ENCODE measurements at places on chromosomes 4 and X. TPM values are rescaled to one million over a fixed set of nuclear protein-coding genes. Genes with fewer than 3 reads are reported as not detected.

GRCh38 chrX:48957477-48957826 is at the start of gene OTUD5:
Gene OTUD5 (minus strand): TSS chrX:48957607. CDS start chrX:48957570, 37 bp downstream.
- no peak for DNase-seq

DNA sequence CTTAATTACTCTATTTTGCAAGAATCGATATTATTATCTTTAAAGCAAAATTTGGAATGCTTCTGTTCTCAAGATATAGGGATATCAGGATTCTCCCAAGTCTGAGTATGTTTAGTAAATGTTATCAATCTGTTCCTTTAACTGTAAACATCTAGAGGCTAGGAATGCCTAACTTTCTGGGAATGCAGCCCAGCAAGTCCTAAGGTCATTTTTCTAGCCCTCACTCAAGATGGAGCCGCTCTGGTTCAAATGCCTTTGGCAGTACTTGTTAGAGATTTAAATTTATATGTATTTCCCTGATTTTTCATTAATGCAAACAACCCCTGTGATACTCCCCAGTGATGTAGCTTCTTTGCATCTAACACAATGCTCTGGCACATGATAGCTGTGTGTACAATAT is 623.8 kb upstream of the LCORL start:
- DNase-seq = no peak

DNA sequence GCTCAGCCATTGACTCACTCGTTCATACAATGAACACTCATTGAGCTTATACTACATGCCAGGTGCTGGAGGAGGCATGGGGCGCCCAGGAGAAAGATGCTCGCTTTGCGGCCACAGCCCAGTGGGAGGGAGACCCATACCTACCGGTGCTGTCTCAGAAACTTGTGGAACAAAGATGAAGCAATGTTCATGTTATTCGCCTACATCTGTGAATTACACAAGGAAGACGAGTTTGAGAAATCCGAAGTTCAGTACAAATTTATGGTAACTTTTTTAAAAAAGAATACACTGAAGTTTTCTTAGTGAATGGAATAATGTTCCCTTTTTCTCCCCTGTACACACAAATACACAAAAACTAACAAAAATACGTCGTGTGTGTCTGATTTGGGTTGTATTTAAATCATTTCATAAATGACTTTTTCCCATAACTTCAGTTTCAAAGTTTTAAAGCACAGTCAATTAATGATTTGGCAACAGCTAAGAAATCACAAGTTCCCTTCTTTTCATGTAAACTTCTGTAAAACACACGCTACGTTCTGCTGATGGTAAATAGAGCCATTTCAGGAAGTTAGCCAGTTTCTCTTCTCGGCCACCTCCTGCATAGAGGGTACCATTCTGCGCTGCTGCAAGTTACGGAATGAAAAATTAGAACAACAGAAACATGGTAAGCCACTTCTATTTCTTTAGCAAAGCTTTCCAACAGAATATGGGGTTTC is at the start of gene TLR8:
TLR8 (plus strand) TSS at position 575 of the 716 bp plus-strand sequence; CDS start at position 662, 87 bp downstream.
- no peak for DNase-seq

DNA sequence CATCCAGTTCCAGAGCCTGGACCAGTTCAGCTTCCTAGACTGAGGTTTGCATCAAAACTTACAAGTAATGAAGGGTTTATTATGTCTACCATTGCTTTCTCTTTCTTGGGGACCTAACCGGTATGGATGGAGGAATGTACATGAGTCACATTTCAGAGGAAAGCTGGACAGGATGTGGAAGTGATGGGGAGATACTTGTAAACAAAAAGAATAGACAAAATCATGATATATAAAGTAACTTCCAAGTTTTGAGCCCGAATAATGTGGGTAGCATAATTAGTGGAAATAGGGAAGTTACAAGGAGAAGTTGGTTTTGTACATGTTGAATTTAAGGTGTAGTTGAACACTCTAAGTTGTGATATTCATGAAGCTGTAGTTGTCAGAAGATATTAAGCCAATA is 15.0 kb downstream of the FNIP2 start:
- no peak for DNase-seq

PHEX gene
- 0.09 TPM for total RNA-seq

- DNase-seq = no peak
Measured at GRCh38 chr4:156773648-156774357, 197.8 kb downstream of the PDGFC start.

AR gene
- 13.2 TPM for total RNA-seq

SMIM43 gene
- not detected for total RNA-seq

GRCh38 chr4:93072292-93072691 is 756.3 kb upstream of the ATOH1 start:
- no peak for DNase-seq

DNA sequence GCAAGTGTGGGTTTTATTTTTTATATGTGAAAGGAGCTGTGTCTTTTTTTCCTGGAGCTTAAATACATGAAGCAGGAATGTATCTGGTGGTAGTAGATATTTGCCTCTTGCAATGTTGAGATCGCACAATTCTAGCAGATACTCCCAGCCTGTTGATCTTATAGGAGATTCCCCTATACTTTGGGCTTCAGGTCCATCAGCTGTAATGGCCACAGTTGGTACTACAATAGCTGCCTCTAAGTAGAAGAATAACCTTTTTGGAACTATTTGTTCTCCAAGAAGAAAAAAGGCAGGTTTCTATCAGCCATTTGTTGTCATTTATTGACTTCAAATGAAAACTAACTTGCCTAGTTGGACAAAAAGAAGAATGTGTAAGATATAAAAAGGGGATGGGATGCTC is 37.7 kb downstream of the LIMCH1 start:
- DNase-seq = no peak

DNA sequence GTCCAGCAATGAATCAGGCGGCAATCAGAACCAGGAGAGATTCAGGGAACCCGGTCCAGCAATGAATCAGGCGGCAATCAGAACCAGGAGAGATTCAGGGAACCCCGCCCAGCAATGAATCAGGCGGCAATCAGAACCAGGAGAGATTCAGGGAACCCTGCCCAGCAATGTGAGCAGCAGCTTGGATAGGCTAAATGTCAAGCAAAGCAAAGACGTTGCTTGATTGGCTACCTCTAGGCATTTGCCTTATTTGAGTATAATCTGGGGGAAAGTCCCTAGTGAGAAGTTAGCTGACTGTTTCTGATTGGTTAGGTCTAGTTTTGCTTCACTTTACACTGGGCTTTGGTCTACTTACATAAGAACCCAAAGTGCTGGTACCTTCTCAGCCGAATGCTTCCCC is 1212.2 kb upstream of the TENM3 start:
- no peak for DNase-seq

- no peak for DNase-seq
Measured at GRCh38 chrX:153394612-153395011, 6.5 kb downstream of the PNMA6E start.

GRCh38 chr4:94523617-94524016 is 71.9 kb downstream of the PDLIM5 start:
- DNase-seq = no peak

DNA sequence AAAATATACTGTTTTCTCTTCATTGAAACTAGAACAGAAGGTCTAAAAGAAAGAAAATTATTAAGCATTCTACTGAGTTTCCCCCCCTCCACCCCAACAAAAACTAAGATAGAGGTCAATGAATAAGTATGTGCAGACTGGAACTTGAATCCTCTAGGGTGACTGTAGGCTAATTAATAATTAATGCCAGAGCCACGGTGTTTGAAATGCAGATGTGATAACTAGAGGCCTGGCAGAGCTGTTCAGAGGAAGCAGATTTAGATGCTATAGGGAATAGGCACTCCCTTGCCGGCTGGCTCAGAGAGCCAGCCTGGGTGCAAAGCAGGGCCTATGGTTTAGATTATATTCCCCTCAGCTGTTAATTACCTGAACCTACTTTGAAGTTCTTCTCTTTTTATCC is 12.2 kb upstream of the POU3F4 start:
- DNase-seq = no peak

SLC25A31 gene
- not detected for total RNA-seq

PLS3 gene
- 96.5 TPM for total RNA-seq

GRCh38 chr4:133887723-133888122 is 313.9 kb downstream of the PABPC4L start:
- DNase-seq = no peak

DNA sequence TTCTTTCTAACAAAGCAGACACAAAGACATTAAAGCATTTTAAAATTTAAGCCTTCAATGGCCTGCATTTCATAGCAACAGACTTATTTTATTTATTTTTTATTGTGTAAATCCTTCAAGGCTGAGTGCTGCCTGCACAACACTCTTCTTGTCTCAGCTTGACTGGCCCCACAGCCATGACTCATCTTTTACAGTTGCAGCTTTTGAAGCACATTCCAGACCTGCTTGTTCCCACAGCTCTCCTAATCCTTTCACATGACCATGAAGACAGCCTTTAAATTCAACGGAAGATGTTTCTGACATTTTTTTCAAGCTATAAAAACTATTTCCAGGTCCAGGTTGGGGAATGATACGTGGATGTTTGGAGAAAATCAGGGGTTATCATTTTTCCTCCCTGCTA is 276.9 kb upstream of the TACR3 start:
- no peak for DNase-seq

FAM47E gene
- 2.3 TPM for total RNA-seq

- no peak for DNase-seq
Measured at GRCh38 chr4:39054497-39054896, 7.5 kb upstream of the KLHL5 start.

NDNF gene
- total RNA-seq = 1.5 TPM

GRCh38 chr4:116925900-116926457 is 159.4 kb downstream of the TRAM1L1 start:
- no peak for DNase-seq

DNA sequence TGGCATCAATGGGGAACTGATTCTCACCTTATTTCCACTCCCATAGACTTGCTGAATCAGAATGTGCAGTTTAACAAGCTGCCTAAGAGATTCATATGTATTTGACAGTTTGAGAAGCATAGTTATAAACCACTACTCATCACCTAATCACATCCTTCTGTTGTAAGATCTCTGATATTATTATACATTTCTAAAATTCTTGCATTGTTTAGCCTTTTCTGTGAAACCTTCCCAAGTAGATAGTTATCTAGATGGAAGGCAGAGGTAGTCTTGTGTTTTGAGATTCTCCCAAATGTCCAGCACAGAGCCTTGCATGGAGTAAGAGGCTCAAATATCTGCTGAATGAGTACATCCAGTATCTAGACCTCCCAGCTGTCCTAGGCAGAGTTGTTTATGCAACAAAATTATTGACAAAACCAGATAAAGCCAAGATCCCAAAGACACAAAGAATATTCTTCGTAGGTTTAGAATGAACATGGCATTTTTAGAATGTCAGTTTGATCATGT is 227.3 kb downstream of the KDR start:
- DNase-seq = no peak

DNA sequence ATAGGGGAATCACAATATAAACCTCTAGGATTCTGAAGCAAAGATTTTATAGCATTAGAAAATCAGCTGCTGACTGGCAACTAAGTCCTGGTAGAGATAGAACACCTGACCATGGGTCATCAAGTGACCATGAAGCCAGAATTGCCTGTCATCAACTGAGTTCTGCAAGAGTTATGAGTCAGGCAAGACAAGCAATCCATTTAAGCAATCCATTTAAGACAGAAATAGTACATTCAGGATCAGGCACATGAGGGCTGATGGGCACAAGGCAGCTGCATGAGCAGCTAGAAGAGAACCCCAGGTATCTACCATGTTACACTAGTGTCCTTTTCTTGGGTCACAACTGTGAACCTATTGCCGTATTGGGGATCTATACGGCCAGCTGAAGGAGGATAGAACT is 98.9 kb downstream of the SPRY1 start:
- DNase-seq = no peak

DNA sequence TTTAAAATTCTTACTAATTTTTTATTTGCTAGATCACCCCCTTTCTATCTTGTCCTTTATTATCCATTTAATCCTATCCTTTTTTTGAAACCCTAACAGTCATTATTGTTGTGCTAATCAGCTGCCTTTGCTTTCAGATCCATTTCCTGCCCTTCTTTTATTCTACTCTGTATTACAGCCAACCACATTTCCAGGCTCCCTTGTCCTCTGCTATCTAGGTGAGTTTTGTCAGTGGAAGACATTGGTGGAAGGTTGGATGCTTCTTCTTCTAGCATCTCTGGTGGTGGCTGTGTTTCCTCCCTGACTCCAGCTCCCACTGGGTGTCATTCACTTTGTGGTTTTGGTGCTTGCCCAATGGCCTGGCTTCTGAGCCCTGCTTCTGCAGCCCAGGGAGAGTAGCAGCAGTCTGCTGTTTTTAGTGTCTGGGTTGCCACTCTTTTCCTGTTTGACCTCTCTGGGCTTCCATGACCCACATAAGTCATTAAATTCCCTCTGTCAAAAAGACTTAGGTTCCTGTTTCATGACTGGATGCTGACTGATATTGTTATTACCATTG is 225.2 kb upstream of the PGRMC2 start:
- DNase-seq = no peak

DNA sequence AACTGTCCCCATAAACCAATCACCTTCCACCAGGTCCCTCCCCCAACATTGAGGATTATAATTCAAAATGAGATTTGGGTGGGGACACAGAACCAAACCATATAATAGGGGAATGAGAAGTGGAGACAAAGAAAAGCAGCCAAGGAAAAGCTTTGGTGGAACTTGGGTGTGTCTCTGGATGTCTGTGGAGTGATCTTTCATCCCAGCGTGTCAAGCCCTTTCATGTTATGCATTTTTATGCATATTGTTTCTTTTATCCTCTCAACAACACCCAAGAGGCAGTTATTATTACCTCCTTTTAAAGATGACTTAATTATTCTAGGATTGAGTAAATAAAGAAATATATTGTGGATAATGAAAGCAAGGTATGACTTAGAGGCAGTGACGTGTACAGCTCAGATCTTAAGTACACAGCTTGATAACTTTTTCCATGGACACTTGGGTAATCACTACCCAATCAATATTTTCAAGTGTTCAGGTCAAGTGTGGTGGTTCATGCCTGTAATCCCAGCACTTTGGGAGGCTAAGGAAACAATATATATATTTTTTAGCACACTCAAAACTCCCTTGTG is 42.6 kb upstream of the HOPX start:
- DNase-seq = no peak

GRCh38 chrX:3527166-3527565 is 180.7 kb upstream of the MXRA5 start:
- DNase-seq = no peak

DNA sequence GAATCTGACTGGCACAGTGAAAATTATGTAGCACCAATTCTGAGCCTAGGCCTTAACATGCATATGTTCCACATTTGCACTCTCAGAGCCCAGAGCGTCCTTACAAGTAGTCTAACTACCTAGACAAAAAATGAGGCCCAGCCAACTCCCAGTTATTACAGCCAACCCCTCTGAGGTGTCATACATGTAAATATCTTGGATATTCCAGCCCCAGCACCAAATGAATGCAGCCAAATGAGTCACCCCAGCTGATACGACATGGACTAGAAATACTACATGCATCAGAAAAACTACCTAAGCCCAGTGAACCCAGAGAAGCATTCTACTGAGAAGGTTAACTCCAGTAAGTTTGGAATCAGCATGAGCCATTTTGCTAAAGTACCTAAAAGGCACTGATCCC is 145.1 kb downstream of the STPG2 start:
- no peak for DNase-seq

HPF1 gene
- 23.4 TPM for total RNA-seq

TMEM175 gene
- 22.7 TPM for total RNA-seq

Data from omental fat pad (tissue), 4 donors.